ENCODE measurements at places on chromosomes 16 and 17. TPM values are rescaled to one million over a fixed set of nuclear protein-coding genes. Genes with fewer than 3 reads are reported as not detected.

CPHXL2 gene
- not detected for total RNA-seq

CDRT15 gene
- total RNA-seq, result not detected

TP53TG3C gene
- not detected for total RNA-seq

KREMEN2 gene
- total RNA-seq, result 2.2 TPM

FBXO39 gene
- total RNA-seq, result not detected

NPIPA7 gene
- total RNA-seq, result 5.4 TPM

ZPBP2 gene
- total RNA-seq, result not detected

TSEN54 gene
- total RNA-seq, result 25.3 TPM

GGA2 gene
- 29.1 TPM for total RNA-seq

IRX5 gene
- 1.9 TPM for total RNA-seq

PLCG2 gene
- 5.0 TPM for total RNA-seq

PPY gene
- not detected for total RNA-seq

VPS35L gene
- 33.0 TPM for total RNA-seq

RHBDF1 gene
- total RNA-seq, result 29.3 TPM

FBXL20 gene
- total RNA-seq, result 7.8 TPM

KRTAP1-5 gene
- total RNA-seq, result not detected

ALDH3A1 gene
- total RNA-seq, result 777 TPM

SP2 gene
- 16.8 TPM for total RNA-seq

ABCA10 gene
- total RNA-seq, result 0.07 TPM

SNX20 gene
- not detected for total RNA-seq

RCVRN gene
- total RNA-seq, result not detected
